ENCODE measurements at places on chromosomes 7 and 10. TPM values are rescaled to one million over a fixed set of nuclear protein-coding genes. Genes with fewer than 3 reads are reported as not detected.

DNA sequence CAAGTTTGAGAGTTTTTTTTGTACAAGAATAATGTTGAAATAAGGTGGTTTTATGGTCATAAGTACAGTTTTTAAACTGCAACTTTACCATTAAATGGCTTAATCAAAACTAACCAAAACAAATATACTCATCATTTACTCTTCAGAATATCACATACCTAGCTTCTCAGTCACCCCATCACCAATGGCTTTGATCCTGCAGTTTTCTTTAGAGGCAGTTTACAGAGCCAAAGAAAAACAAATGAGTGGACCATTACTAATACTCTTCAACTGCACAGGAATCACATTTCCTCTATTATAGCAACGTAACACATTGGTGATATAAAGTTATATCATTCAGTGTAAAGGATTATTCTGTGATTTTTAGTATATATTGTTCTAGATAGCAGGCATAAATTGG lies 576.1 kb upstream of the LRRTM3 start:
- H3K27ac ChIP-seq = no peak overlapping the region
- DNase-seq = no peak
- H3K36me3 ChIP-seq = no peaks in the 10 kb centered on the region
- no peaks in the 10 kb centered on the region for H3K4me1 ChIP-seq
- no peak overlapping the region for H3K4me3 ChIP-seq

GRCh38 chr10:131810805-131811629 lies 89.8 kb upstream of the PPP2R2D start:
- no peaks in the 10 kb centered on the region for H3K27me3 ChIP-seq
- no peak overlapping the region for H3K4me3 ChIP-seq
- H3K36me3 ChIP-seq = no peaks in the 10 kb centered on the region
- no peak for DNase-seq

DNA sequence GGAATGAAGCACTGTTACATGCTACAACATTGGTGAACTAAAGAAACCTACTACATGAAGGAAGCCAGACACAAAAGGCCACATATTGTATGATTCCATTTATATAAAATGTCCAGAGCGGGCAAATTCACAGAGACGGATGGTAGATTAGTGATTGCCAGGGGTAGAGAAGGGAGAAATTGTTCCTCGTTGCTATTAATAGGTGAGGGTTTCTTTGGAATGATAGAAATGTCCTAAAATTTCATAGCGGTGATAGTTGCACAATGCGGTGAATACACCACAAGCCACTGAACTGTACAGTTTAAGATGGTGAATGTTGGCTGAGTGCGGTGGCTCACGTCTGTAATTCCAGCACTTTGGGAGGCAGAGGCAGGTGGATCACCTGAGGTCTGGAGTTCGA lies 29.0 kb downstream of the DENND2A start:
- no peak overlapping the region for H3K4me3 ChIP-seq
- H3K27ac ChIP-seq = no peak overlapping the region
- no peaks in the 10 kb centered on the region for H3K4me1 ChIP-seq
- no peaks in the 10 kb centered on the region for H3K27me3 ChIP-seq
- H3K36me3 ChIP-seq = no peaks in the 10 kb centered on the region
- no peak for DNase-seq

- H3K36me3 ChIP-seq = no peaks in the 10 kb centered on the region
- no peak overlapping the region for H3K4me3 ChIP-seq
- no peaks in the 10 kb centered on the region for H3K27me3 ChIP-seq
- no peaks in the 10 kb centered on the region for H3K4me1 ChIP-seq
Observed at GRCh38 chr10:18472977-18473376, 178.4 kb downstream of the NSUN6 start.

GRCh38 chr7:68414631-68415425 lies 1183.4 kb upstream of the AUTS2 start:
- H3K4me3 ChIP-seq = no peak overlapping the region
- no peak overlapping the region for H3K27ac ChIP-seq
- no peak for DNase-seq

DNA sequence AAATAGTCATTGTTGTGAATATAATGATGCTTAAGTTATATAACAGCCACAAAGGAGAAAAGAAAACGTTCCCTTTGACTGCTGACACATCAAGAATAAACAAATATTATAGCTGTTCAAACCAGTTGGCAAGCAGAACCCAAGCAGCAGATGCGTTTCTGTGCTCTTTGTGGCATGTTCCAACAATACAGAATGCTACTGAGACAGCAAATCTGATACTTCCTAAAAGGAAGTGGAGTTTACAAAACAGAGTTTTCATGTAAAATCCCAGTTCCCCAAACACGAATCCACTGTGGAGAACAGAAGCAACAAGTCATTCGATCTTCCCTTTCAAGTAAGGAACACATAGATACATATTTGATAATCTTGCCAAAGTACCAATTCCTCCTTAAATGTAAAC lies 170.9 kb upstream of the ASAH2 start:
- no peak overlapping the region for H3K4me3 ChIP-seq
- H3K4me1 ChIP-seq = no peaks in the 10 kb centered on the region
- H3K27ac ChIP-seq = no peak overlapping the region

DNA sequence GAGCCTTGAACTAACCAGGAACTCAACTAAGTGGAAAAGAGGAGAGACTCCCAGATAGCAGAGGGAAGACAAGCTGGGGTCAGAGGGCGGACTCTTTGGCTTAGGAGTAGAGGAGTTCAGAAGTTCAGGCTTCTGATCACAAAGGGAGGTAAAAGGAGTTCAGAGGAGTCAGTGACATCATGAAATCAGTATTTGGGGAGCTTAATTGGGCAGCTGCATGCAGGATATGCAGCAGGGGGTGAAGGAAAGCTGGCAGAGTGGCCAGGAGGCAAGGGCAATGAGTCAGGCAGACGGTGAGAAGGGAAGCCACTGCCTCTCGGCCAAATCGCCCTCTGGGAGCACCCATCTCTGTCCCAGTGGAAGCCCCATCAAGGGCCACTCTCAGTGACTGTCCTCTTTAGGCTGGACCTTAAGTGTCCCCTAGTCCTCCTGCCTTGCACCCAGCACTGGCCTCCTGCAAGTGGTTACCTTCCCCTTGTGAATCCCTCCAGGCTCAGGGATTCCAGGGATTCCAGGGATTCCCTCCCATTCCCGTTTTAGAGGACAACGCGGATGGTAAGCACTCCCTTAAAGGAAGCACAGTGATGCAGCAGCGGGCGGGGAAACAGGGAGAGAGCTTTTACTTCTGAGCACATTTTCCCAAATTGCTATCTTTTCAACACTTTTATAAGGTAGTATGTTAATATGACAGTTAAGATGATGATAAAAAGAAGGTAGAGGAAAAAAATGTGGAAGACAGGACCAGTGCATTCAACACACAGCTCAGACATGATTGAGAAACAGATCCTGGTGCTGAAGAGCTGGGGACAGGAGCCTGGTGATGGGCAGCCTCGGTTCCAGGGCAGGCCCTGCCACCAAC lies 72.6 kb downstream of the KCNMA1 start:
- no peaks in the 10 kb centered on the region for H3K27me3 ChIP-seq
- H3K36me3 ChIP-seq = no peaks in the 10 kb centered on the region
- H3K4me1 ChIP-seq = peaks cover 3% of the 10 kb centered on the region
- no peak overlapping the region for H3K4me3 ChIP-seq
- no peak overlapping the region for H3K27ac ChIP-seq

DNA sequence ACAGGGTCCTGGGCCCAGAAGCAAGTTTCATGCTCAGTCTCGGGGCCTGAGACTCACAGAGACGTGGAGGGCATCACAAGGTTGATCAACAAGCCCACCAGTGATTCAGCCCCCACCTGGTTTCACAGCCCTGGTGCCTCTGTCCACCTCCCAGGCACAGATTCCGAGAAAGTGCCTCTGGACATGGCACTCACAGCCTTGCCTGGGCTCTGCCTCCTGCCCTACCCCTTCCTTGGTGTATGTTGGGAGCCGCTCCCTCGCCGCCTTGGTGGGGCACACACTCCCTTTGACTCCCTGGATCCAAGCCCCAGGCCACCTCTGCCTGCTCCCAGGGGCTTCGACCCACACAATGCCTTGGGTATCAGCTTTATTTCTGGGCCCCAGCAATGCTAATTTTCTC lies 200.8 kb upstream of the PPP2R2D start:
- H3K27me3 ChIP-seq = peaks cover 4% of the 10 kb centered on the region
- no peak overlapping the region for H3K27ac ChIP-seq
- no peaks in the 10 kb centered on the region for H3K36me3 ChIP-seq
- no peaks in the 10 kb centered on the region for H3K4me1 ChIP-seq

DNA sequence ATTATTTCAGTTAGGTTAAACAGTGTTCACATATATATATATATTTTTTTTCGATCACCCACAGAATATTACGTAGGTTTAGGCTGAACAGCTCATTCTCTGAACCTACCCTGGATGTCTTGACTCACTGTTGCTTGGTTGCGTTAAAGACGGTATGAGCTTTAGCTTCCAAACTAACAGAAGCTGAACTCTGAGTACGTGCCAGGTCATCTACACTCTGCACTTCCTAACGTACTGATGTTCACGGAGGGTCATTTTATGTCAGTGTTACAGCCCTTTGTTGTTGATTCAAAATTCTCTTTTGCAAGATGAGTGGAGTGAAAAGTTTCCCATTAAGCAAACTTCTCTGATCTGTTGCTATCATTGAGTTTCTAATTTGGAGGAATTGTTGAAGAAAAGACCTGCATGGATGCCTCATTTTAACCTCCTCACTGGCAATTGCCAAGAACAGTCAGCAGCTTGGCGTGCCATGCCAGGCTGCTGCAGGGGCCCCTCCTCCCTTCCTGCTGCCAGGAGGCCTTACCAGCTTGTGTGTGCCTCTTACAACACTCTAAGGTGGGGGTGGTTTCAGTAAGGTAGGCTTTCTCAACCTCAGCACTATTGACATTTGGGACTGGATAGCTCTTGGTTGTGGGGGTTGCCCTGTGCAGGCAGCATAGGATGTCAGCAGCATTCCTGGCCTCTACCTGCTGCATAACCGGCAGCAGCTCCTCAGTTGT lies 44.3 kb downstream of the INSYN2A start:
- H3K4me1 ChIP-seq = no peaks in the 10 kb centered on the region
- no peak overlapping the region for H3K27ac ChIP-seq
- H3K27me3 ChIP-seq = no peaks in the 10 kb centered on the region
- no peak overlapping the region for H3K4me3 ChIP-seq

GRCh38 chr10:133616371-133617130 lies 10.0 kb downstream of the FRG2B start:
- H3K27me3 ChIP-seq = no peaks in the 10 kb centered on the region
- DNase-seq = peak; percentile 93
- H3K36me3 ChIP-seq = no peaks in the 10 kb centered on the region
- no peak overlapping the region for H3K27ac ChIP-seq
- no peaks in the 10 kb centered on the region for H3K4me1 ChIP-seq

- DNase-seq = no peak
- no peak overlapping the region for H3K4me3 ChIP-seq
- no peak overlapping the region for H3K27ac ChIP-seq
- no peaks in the 10 kb centered on the region for H3K36me3 ChIP-seq
Observed at GRCh38 chr10:34811968-34812514, 3.1 kb downstream of the PARD3 start.

GRCh38 chr10:89992575-89992974 lies 291.2 kb downstream of the KIF20B start:
- no peak for DNase-seq
- no peak overlapping the region for H3K27ac ChIP-seq
- no peaks in the 10 kb centered on the region for H3K36me3 ChIP-seq
- no peak overlapping the region for H3K4me3 ChIP-seq
- H3K27me3 ChIP-seq = no peaks in the 10 kb centered on the region

- peaks cover 2% of the 10 kb centered on the region for H3K27me3 ChIP-seq
Observed at GRCh38 chr10:101263150-101263752, 34.0 kb upstream of the LBX1 start.

DNA sequence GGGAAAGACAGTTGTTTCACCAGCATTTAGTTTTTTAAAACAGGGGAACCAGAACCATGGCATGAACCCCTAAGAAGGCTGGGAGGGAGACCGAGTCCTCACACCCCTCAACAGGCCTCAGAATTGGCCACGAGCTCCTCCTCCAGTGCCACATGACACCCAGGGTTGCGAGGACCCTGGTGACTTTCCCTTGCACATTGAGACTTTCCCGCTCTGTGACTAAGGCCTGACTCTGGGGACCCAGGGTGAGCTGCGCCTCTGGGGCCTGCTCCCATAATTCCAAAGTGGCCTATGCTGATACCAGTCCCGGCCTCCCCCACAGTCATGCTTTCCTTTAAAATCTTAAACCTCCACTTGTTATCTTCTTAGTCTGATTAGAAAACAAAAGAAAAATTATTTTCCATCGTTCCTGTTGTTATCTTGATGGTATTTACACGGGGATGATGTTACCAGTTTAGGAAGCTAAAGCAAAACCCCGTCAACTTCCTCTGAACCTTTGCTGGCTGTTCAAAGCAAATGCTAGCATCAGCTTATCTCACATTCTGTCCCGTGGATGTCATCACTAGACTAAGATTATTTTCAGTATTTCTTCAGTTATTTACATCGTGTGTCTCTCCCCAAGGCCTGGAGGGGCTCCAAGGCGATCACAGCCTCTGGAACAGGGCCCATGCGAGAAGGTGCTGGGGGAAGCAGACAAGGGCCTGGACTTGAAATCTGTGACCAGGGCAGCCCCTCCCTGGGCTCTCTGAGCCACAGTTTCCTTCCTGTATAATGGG lies 42.1 kb downstream of the FAM53B start:
- peak overlapping the region; percentile 45 for H3K27ac ChIP-seq
- no peaks in the 10 kb centered on the region for H3K27me3 ChIP-seq
- no peaks in the 10 kb centered on the region for H3K36me3 ChIP-seq

- H3K27me3 ChIP-seq = no peaks in the 10 kb centered on the region
- no peak overlapping the region for H3K27ac ChIP-seq
- no peak overlapping the region for H3K4me3 ChIP-seq
- H3K4me1 ChIP-seq = no peaks in the 10 kb centered on the region
Observed at GRCh38 chr10:111481261-111481826, 404.5 kb downstream of the ADRA2A start.

GRCh38 chr10:7130191-7130911 lies 280.5 kb downstream of the SFMBT2 start:
- H3K27ac ChIP-seq = no peak overlapping the region
- H3K36me3 ChIP-seq = no peaks in the 10 kb centered on the region
- H3K27me3 ChIP-seq = no peaks in the 10 kb centered on the region
- H3K4me1 ChIP-seq = no peaks in the 10 kb centered on the region
- DNase-seq = no peak

INHBA gene
- total RNA-seq = 6.1 TPM

CD36 gene
- total RNA-seq = 13.7 TPM

GIMAP6 gene
- 4.6 TPM for total RNA-seq

SUMF2 gene
- total RNA-seq = 115 TPM

NPSR1 gene
- not detected for total RNA-seq

LSM5 gene
- 19.8 TPM for total RNA-seq

LRRC18 gene
- total RNA-seq = not detected

PLAC9 gene
- 0.63 TPM for total RNA-seq

VIPR2 gene
- 13.7 TPM for total RNA-seq

C7orf33 gene
- total RNA-seq = not detected

CYP3A4 gene
- 7.1 TPM for total RNA-seq

Measured in pancreas (tissue), 10 donors.